Stimulated activated CD8-positive, alpha-beta memory T cell treated with anti-CD3 and anti-CD28 coated beads, Interleukin-4, amount 100 ng/mL, for 4 hours (primary cell): ENCODE measurements at places on chromosomes 4 and X.

- no peak for DNase-seq
Observed at GRCh38 chr4:1170156-1170975, 2.0 kb downstream of the SPON2 start.

DNA sequence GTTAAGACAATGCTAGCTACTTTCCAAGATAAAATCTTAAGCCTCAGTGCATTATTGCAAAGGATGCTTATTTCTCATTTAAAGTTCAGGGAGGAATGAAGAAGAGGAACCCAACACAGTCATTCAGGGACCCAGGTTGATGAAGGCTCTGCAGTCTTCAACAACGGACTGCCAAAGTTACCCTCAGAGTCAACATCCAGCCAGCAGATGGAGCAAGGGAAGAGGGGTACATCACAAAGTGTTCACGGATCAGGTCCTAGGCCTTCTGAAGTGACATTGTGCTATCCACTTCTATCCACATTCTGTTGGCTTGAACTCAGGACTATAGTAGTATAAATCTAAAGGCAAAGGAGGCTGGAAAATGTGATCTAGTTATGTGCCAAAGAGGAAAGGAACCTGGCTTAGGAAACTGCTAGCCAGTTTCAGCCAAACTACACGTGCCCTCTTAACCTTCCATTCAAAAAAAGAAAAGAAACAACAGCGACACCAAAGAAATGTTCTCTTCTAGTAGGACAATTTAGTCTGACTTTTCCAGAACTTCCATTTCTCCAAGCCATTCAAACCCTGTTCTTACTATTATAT is 28.8 kb downstream of the NKX6-1 start:
- no peak for DNase-seq

DNA sequence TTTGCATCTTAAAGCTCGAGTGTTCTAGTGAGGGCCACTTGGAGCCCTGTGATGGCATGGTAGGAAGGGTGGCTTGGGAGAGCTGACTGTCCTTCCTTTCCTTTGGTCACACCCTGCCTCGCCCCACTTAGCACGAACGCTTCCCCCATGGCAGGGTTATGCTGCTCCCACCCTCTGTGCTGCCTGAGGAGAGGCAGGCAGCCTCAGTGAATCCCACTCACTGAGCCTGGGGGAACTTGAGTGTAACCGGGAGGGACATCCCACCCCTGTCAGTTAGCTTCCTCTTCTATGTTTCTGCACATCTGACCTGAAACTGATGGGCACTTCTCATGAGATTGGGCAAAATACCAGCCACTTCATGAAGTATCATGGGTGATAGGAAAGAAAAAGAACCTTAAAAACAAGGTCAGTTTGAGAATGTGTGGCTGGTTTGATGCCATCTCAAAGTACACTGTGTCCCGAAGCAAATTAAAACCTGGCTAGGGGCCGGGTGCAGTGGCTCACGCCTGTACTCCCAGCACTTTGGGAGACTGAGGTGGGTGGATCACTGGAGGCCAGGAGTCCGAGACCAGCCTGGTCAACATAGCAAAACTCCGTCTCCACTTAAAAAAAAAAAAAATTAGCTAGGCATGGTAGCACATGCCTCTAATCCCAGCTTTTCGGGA is 10.1 kb downstream of the TKTL1 start:
- no peak for DNase-seq

DNA sequence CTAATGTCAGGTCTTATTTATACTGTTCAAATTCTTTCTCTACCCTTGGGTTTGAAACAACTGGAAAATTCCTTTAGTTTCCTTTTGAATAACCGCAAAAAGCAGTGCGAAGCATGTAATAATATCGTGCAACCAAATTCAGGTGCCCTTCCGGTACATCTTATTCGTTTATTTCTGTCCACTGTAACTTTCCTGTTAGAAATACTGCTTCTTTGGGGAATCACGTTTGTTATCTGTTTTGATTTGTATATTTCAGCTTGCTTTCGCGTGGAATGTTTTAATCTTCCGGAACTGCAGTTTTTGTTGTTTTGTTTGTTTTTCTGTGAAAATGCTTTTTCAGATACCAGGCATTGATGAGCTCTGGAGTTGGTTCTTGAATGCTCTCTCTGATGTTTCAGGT is 85.7 kb upstream of the HPRT1 start:
- DNase-seq = no peak

DNA sequence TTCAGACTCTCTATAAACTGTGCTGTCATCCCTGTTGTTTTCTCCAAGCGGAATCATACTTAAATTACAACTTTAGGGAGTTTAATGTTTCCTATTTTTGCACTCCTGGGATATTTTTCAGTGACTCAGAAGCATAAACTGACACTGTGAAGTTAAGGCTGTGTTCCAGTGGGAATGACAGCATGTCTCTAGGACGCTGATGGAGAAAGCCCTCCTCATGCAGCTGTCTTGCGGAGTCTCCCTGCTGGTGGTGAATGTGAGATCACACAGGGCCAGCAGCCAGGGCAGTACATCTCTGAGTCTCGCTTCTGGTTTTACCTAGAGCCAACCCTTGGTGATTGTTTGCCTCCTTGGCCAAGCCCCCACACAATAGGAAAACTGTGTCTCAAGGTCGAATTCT is 53.3 kb downstream of the NFKB1 start:
- no peak for DNase-seq

DNA sequence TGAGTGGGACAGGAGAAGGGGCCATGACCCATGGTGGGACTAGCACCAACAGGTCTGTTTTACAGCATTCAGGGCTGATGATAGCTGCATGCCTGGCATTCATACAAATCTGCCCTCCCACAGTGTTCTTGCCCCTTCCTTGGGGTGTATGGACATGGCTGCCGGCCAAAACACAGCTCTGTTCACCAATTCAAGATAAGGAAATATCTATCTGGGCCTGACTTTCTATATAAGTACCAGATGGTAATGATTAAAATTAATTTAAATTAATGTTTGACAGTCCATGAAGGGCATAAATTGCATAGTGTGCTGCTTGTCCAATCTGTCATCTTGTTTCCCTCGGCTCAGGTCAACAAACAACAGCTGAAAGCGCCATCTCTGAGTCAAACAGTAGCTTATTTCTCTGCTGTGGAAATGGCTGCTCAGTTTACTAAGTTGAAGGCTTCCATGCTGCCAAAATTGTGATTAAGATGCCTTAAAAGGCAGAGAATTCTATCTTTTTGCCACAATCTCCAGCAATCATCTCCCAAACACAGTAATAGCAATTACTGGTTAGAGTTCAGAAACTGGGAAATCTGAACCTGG is 67.0 kb upstream of the TSPAN7 start:
- no peak for DNase-seq

- DNase-seq = no peak
Observed at GRCh38 chr4:184259081-184259480, 41.4 kb upstream of the ENPP6 start.

DNA sequence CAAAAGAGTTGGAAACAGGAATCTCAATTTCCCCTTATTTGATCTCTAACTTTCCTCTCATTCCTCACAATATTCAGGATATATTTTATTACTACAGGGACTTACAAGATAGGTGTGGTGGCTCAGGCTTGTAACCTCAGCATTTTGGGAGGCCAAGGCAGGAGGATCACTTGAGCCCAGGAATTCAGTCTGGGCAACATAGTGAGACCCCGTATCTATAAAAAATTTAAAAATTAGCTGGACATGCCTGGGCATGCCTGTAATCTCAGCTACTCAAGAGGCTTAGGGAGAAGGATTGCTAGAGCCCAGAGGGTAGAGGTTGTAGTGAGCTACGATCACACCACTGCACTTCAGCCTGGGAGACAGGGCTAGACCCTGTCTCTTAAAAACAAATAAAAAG is 200.4 kb downstream of the CAMK2D start:
- DNase-seq = no peak

- DNase-seq = no peak
Observed at GRCh38 chr4:167023364-167023925, 210.8 kb downstream of the SPOCK3 start.

GRCh38 chrX:3548765-3549391 is 164.6 kb downstream of the PRKX start:
- DNase-seq = no peak

DNA sequence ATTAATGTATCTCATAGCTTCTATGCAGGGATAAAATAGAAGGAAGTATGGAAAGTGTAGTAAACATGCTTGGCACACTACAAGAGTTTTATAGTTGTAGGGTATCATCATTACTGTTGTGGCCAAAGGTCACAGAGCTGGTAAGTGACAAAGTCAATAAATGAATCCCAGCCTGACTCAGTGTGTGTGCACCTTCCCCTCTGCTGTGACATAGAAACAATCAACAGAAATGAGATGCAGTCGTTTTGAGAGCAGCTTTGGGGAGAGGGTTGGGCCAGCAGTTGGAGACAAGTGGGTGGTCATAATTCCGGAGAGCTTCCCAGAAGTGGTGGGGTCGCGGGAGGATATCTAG is 82.4 kb upstream of the RBPJ start:
- DNase-seq = no peak
